ENCODE measurements at places on chromosomes 2 and 18.
A peak's percentile ranks its signal among the peaks of the same experiment; 100 is the strongest.

DNA sequence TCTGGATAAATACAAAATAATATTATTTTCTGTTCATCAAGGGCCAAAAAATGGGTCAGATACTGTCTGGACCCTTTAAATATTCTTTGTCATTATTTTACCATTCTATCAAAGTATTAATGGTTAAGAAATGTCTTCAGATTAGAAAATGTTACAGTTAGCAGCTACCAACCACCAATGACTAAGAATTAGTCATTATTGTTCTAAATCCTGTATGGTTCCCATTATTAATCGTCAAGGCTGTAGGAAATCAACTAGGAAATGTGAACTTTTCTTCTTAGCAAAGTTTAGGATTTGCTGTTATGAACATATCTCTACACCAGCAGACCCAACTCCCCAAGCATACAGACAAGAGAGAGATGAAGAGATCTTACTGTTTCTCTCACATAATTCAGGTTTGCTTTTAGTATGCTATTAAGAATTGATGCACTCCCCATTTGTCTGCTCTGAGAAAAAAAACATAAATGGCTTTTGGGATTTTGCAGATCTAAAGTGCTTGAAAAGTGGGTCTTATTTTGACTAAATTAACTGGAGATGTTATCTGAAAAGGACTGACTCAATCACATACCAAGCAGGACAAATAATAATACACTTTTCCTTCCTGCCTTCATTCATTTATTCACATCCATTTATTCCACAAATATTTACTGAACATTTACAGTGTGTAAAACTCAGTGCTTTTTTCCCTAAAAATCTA is 147.7 kb downstream of the PPP1R1C start:
- H3K27ac ChIP-seq = no peak overlapping the region
- H3K27me3 ChIP-seq = no peaks in the 10 kb centered on the region
- H3K4me1 ChIP-seq = no peaks in the 10 kb centered on the region
- no peak overlapping the region for H3K4me3 ChIP-seq
- H3K36me3 ChIP-seq = no peaks in the 10 kb centered on the region
- no peak for DNase-seq

GRCh38 chr2:26957534-26957933 is 12.9 kb upstream of the MAPRE3 start:
- H3K27ac ChIP-seq = no peak overlapping the region
- H3K36me3 ChIP-seq = no peaks in the 10 kb centered on the region
- H3K4me3 ChIP-seq = no peak overlapping the region
- DNase-seq = no peak
- H3K27me3 ChIP-seq = no peaks in the 10 kb centered on the region

DNA sequence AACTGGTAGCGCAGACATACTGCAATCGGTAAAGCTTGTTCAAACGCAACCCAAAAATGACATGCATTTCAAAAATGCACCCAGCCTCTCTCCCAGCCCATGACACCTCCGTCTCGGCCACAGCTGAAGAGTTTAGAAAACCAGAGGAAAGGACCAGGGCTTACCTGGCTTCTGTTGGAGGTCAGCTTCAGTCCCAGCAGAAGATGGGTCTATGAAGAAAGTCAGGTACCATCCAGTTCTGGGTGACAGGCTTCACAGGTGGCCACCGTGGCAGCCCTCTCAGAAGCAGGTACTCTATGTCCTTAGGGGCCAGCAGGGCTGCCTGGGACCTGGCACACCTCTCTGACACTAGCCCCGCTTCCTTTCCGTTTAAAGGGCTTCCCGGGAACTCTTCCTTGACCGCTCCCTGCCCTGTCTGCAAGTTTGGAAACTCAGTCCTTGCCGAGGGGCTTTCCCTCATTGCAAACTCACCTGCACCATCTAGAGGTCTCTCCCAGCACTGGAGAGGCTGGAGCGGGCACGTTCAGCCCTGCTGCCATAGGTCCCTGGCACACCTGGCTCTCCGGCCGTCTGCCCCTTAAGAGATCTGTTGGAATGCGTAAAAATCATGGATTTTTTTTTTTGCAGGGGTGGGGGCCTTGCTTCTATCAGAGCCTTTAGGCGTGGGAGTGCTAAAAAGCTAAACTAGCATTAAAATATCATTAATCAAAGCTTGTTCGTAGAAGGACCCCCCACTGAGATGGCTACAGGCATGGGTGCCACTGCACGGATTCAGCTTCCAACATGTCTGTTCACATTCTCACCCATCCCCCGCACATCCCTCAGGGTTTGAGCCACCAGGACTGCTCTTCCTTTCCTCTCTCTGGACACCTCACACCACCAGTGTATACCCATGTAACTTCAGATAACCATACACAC is at the start of gene EDAR:
EDAR (minus strand) TSS at position 425 of the 918 bp plus-strand sequence. CDS start 58,206 bp downstream, outside the sequence.
- DNase-seq = peak; percentile 82
- no peak within 1 kb of the TSS for H3K27ac ChIP-seq
- no peaks in the 10 kb centered on the region for H3K4me1 ChIP-seq

GRCh38 chr2:117126656-117127055 is 687.8 kb upstream of the DDX18 start:
- no peak for DNase-seq
- no peaks in the 10 kb centered on the region for H3K36me3 ChIP-seq
- H3K4me1 ChIP-seq = no peaks in the 10 kb centered on the region
- H3K27ac ChIP-seq = no peak overlapping the region

DNA sequence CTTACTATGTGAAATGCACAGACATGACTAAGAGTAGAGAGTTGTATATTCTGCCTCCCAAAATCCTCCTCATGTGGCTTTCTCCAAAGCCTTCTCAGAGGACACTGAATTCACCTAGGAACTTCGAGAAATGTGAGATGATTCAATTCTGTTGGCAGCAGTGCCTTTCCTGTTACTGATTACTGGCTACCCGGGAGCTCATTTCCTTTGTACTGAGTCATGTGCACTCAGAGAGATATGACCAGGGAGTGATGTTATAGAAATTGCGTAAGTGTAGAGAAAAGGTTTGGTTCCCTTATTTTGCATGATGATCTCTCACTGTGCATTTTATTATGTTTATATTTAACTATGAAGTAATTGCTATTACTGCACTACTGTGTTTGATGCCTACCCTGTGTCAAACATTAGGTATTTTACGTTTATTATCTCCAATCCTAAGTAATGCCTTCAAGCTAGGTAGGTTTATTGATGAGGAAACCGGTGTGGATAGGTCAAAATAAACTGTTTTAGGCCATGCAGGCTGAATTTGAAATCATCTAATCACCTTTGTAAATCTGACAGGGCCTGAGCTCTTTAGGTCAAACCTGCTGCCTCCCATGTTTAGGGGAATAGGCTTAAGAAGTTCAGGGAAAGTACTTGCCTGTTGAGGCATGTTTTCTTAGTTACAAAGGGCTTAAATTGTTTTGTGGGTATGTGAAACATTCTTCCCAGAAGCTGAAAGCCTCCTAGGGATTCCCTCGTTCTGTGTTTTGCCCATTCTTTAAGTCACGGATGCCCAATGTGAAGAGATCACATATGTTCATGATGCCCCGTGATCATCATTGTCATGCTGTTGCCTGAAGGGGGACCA is 86.8 kb downstream of the FMNL2 start:
- no peaks in the 10 kb centered on the region for H3K36me3 ChIP-seq
- DNase-seq = peak; percentile 72
- no peaks in the 10 kb centered on the region for H3K27me3 ChIP-seq

- no peaks in the 10 kb centered on the region for H3K36me3 ChIP-seq
- H3K27me3 ChIP-seq = no peaks in the 10 kb centered on the region
- H3K4me1 ChIP-seq = no peaks in the 10 kb centered on the region
Observed at GRCh38 chr2:120791962-120792297, 56.3 kb downstream of the GLI2 start.

DNA sequence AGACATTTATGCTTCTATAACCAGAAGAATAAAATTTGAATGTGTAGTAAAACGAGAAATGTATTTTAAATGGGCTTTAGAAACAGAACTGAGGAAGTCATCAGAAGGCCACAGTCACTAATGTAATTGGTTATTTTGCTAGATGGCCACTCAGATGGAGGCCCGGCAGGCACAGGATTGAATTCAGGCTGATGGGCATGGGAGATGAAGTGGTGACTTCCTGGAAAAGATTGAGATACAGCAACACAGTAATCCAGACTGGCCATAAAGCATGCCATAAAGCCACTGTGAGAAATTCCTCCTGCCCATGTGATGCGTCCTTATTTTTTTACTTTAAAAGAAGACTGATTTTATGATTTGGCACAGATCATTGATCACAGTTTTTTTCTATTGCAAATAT is 297.7 kb downstream of the ICOS start:
- no peaks in the 10 kb centered on the region for H3K36me3 ChIP-seq
- H3K27ac ChIP-seq = no peak overlapping the region
- H3K4me3 ChIP-seq = no peak overlapping the region
- no peak for DNase-seq
- H3K4me1 ChIP-seq = no peaks in the 10 kb centered on the region

DNA sequence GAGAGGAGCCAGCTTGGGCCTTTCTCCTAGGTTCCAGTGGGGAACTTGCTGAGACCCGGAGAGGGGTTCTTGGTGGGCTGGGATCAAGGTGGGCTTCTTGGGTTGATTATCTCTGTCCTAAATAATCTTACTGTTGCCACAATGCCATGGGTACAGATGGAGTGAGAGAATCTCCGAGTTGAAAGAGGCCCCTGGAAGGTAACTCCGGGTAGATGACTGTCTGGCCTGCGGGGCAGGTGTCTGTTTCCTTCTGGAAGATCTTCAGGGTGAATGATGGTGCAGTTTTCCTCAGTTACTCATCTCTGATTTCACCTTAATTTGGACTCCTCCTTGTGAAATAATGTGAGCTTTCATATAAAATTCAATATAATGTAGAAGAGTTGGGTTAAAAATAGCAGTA is 159.4 kb downstream of the ACTR3 start:
- DNase-seq = no peak
- H3K4me1 ChIP-seq = no peaks in the 10 kb centered on the region
- H3K36me3 ChIP-seq = no peaks in the 10 kb centered on the region
- no peak overlapping the region for H3K27ac ChIP-seq
- H3K27me3 ChIP-seq = no peaks in the 10 kb centered on the region
- no peak overlapping the region for H3K4me3 ChIP-seq

DNA sequence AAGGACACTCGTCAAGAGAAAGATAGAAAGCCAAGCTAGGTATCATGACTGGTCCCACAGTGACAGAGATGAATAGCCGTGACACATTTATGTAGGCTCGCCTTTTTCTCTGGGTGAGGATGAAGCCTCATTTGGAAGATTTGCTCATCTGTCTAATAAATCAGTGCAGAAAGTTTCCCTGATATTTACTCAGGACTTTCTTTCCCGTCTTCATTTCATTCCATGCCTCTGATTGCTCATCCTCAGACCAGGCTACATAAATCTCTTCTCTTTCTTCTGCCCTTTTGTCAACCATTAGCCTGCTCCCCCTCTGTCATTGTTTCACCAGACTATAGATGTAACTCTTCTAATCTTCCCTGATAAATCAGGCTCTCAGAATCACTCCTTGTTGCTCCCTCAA is 361.8 kb upstream of the MEIS1 start:
- no peaks in the 10 kb centered on the region for H3K27me3 ChIP-seq
- H3K4me3 ChIP-seq = no peak overlapping the region
- no peak for DNase-seq
- no peaks in the 10 kb centered on the region for H3K4me1 ChIP-seq

DNA sequence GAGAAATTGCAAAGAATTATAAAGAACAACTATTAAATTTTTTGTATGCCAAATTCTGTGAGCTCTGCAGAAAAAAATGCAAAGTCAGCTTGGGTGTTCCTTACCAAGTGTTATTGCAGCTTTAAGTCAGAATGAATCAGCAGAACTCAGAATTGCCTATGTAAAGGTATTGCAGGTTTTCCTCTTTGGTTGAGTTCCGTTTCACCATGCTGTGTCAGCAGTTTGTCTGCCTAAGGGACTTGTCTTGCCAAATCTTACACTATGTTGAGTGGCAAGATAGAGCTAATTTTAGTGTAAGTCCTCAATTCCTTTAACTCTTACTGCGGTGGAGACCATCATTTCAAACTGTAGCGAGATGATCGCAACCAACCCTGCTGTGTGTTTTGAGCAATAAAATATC is 38.8 kb downstream of the ADAM23 start:
- H3K4me1 ChIP-seq = no peaks in the 10 kb centered on the region
- DNase-seq = no peak
- H3K27ac ChIP-seq = no peak overlapping the region
- no peak overlapping the region for H3K4me3 ChIP-seq

GRCh38 chr2:24878341-24878740 is 41.7 kb downstream of the ADCY3 start:
- no peak for DNase-seq
- H3K36me3 ChIP-seq = no peaks in the 10 kb centered on the region
- no peaks in the 10 kb centered on the region for H3K4me1 ChIP-seq
- no peak overlapping the region for H3K4me3 ChIP-seq
- no peak overlapping the region for H3K27ac ChIP-seq
- H3K27me3 ChIP-seq = no peaks in the 10 kb centered on the region

- H3K4me1 ChIP-seq = no peaks in the 10 kb centered on the region
- no peaks in the 10 kb centered on the region for H3K36me3 ChIP-seq
- peak within 1 kb of the TSS; percentile 99 for H3K27ac ChIP-seq
- H3K27me3 ChIP-seq = no peaks in the 10 kb centered on the region
- DNase-seq = peak; percentile 97
Observed at GRCh38 chr18:3247240-3248061, at the start of gene MYL12A. Gene MYL12A, plus strand, starts transcription at chr18:3247801. Its CDS starts 5,447 bp downstream, at chr18:3253248.

- no peaks in the 10 kb centered on the region for H3K4me1 ChIP-seq
- no peaks in the 10 kb centered on the region for H3K36me3 ChIP-seq
- no peak for DNase-seq
- H3K27ac ChIP-seq = no peak overlapping the region
- H3K4me3 ChIP-seq = no peak overlapping the region
Observed at GRCh38 chr2:23636426-23636825, 251.4 kb downstream of the KLHL29 start.

DNA sequence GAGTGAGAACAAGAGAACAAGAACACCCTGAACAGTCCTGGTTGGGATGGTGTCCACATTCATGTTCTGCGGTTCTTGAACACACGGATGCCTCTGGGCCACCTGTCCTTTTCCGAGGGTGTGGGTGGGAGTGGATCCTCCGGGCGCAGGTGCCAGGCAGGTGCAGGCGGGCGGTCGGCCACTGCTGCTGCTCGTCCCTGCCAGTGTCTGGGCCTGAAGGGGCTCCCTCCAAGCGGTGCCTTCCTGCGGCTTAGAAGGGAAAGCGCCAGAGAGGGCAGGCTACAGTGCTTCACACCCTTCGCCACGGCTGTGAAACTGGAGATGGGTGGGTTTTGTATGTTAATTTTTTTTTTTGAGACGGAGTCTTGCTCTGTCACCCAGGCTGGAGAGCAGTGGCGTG is 8.0 kb upstream of the D2HGDH start:
- no peak for DNase-seq
- H3K4me1 ChIP-seq = no peaks in the 10 kb centered on the region
- no peak overlapping the region for H3K4me3 ChIP-seq
- no peaks in the 10 kb centered on the region for H3K36me3 ChIP-seq
- no peak overlapping the region for H3K27ac ChIP-seq
